Activated CD4-positive, alpha-beta memory T cell treated with anti-CD3 and anti-CD28 coated beads for 36 hours (primary cell): ENCODE measurements at places on chromosomes 4 and X. TPM values are rescaled to one million over a fixed set of nuclear protein-coding genes. Genes with fewer than 3 reads are reported as not detected.

Gene F11
- total RNA-seq, result not detected

Gene PDE5A
- 0.87 TPM for total RNA-seq

Gene TRAPPC2
- 14.1 TPM for total RNA-seq

Gene RAB33A
- total RNA-seq, result 30.1 TPM

Gene TBX22
- not detected for total RNA-seq

Gene SPANXN3
- total RNA-seq, result not detected

Gene SLC6A8
- 1.3 TPM for total RNA-seq

Gene ANXA10
- total RNA-seq, result not detected

Gene CRMP1
- not detected for total RNA-seq

Gene LONRF3
- 4.5 TPM for total RNA-seq

Gene VCX3A
- total RNA-seq, result not detected

Gene FAM9B
- not detected for total RNA-seq

Gene MND1
- total RNA-seq, result 36.1 TPM

Gene TRAM1L1
- not detected for total RNA-seq

Gene SSX4
- not detected for total RNA-seq

Gene GPR119
- not detected for total RNA-seq

Gene SNCA
- 2.5 TPM for total RNA-seq

Gene MAP7D2
- 0.22 TPM for total RNA-seq

Gene RTL9
- 0.05 TPM for total RNA-seq

Gene FAM114A1
- 0.50 TPM for total RNA-seq

Gene NXF2
- total RNA-seq, result not detected

Gene CFP
- total RNA-seq, result 3.4 TPM

Gene FREM3
- not detected for total RNA-seq

Gene SLC2A9
- total RNA-seq, result 0.65 TPM

Gene TCEAL7
- not detected for total RNA-seq

Gene SLC9A6
- 14.5 TPM for total RNA-seq
